Stomach (tissue), 19 donors: ENCODE measurements at places on chromosomes 1 and 21. TPM values are rescaled to one million over a fixed set of nuclear protein-coding genes. Genes with fewer than 3 reads are reported as not detected.
A peak's percentile ranks its signal among the peaks of the same experiment; 100 is the strongest.

The TFF3 gene
- total RNA-seq: 49.6 TPM

The DENND4B gene
- 73.0 TPM for total RNA-seq

- DNase-seq: no peak
Observed at GRCh38 chr1:199411506-199411905, 616.0 kb upstream of the NR5A2 start.

DNA sequence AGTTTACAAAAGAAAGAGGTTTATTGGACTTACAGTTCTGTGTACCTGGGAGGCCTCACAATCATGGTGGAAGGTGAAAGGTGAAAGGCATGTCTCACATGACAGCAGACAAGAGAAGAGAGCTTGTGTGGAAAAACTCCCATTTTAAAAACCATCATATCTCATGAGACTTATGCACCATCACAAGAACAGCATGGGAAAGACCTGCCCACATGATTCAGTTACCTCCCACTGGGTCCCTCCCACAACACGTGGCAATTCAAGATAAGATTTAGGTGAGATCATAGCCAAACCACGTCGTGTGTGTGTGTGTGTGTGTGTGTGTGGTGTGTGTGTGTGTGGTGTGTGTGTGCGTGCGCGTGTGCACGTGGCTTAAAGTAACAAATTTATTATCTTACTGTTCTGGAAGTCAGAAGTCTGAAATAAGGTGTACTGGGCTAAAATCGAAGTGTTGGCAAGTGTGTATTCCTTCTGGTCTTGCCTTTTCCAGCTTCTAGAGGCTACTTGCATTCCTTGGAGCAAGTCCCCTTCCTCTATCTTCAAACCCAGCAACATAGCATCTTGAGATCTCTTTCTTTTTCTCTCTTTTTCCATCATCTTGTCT lies 48.1 kb upstream of the MPC2 start:
- DNase-seq: no peak

DNA sequence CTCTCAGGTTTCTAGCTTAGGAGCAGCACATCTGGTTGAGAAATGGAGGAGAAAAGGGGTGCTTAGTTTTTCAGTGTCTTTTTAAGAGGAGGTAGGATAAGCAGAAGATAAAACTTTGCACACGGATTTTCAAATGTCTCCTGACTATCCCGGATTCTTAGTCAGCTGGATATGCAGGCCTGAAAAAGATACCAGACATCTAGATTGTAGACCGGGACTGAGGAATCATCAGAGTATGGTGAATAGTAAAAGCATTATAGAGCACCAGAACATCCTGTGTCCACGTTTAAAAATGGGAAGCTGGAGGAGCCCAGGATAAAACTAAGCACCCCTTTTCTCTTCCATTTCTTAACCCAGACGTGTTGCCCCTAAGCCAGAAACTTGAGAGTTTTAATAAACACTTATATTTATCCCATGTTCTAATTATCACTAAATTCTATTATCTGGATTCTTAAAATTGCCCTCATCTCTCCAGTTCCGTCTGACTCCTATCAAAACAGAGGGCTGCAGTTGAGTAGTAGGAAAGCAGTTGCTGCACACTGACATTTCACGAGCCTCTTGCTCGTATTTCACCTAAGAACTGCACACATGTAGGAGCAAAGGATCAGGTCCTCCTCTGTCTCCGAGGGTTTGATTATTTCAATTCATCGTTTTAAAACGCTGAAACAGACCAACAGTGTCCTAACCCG lies 609 bp downstream of the PIGK start:
- DNase-seq: peak; percentile 10
